ENCODE measurements at places on chromosomes 16 and 17.

DNA sequence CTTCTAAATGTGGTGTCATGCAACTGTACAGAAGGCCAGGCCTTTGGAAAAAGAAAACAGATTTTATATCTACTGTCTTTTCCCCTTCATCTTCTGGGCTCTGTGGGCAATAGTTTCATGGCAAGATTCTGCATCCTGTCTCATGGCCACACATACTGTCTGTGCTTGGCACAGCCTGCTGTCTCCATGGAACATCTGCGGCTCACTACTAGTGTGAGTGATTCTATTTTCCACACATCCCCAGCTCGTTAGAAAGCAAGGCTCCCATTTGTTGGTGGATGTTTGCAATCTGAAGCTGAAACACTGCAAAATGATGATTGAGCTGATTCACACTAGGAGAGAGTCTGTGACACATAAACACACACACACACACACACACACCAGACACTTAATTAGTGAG, 32.4 kb downstream of the CACNG3 start:
- DNase-seq = no peak

GRCh38 chr17:44587339-44587738, 30.1 kb downstream of the FZD2 start:
- peak; percentile 62 for DNase-seq

DNA sequence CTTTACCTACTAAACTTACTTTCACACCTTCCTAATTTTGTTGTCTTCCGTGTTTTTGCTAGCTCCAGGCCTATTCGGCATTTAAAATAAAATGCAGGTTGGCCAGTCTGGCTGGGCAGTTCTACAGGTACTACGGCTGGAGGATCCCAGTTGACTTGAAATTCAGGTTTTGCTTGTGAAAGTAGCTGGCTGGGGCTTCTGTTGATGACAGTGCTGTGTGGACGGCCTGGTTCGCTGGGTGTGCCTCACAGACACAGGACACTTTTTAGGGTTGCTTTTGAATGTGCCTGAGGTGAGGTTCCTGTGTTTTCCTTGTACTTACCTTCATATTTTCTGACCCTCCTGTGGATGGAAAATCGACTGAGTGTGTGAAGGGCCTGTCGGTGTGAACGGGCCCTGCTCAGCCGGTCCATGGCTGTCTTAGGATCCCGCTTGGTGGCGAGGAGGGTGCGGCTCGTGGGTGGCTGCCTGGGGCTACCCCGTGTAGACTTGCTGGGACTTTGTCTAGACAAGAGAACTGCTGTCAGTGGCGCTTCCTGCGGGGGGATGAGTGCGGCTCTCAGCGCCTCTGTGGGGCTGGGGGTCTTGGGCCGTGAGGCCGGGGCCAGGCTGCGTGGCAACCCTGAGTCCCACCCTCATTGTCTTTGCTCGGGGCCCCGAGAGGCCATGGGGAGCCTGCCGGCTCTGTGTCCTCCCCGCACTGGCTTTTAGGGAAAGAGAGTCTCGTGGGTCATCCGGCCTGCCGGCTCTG, 18.7 kb upstream of the ZNF750 start:
- DNase-seq = no peak

- DNase-seq = no peak
Measured at GRCh38 chr16:71826533-71827017, 17.9 kb upstream of the AP1G1 start.

- no peak for DNase-seq
Measured at GRCh38 chr17:72861811-72862210, 230.7 kb downstream of the SLC39A11 start.

- no peak for DNase-seq
Measured at GRCh38 chr16:72723781-72724180, 324.1 kb downstream of the ZFHX3 start.

GRCh38 chr16:49158029-49158642, 123.5 kb downstream of the CBLN1 start:
- DNase-seq = no peak

DNA sequence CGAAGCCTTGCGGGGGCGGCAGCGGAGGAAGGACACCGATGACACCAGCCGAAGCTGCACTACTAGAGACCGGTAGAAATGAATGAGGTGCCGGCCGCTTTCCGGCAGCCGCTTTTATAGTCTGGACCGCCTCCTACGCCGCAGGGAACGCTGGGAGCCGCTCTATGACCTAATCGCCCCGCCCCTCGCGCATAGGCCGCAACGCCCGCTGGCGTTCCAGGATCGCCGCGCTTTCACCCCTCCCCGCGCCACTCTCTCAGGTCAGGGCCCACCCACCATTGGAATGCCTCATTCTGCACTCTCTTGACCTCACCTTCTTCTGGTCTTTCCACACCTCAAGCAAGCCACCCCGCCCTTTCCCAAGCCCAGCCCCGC, at the start of gene DDX5:
Gene DDX5 (minus strand): TSS at position 89 of the 375 bp plus-strand sequence. CDS start 170 bp downstream, outside the sequence.
- DNase-seq = peak; percentile 99

GRCh38 chr16:5025171-5025632, 8.5 kb downstream of the NAGPA start:
- DNase-seq = no peak

GRCh38 chr17:881778-882177, 97.8 kb downstream of the NXN start:
- DNase-seq = no peak

GRCh38 chr17:39069114-39069756, 82.2 kb downstream of the PLXDC1 start:
- DNase-seq = no peak

DNA sequence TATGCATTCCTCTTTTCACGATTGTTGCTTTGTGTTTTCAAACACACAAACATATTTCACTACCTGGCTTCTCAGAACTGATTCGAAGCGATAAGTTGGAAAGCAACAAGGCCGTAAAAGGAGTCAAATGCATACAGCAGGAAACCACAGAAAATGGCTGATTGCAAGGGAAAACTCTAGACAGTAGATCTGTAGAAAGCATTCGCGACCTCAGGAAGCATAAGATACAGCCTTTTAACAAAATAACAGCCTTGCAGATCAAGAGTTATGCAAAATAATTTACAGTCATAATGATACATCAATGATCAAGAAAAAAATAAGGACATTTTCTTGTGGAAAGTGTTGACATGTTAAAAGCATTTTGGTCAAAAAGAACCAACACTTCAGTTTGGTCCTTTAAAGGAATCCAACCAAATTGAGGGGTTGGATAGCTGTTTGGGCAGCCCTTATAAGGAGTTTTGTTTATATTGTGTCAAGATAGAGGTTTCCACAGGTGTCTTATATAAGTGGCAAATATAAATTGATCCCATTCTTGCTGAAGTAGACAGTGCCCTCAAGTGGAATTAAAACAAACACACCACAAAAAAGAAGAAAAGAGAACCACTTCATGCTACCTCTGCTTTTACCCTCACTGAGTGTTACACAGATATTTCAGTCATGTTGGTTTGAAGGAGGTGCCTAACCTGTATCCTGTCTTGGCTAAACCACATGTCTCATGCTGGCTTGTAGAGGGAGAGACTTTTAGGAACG, 5.5 kb downstream of the CYLD start:
- no peak for DNase-seq

GRCh38 chr17:1484060-1484535, 8.4 kb downstream of the MYO1C start:
- DNase-seq = no peak

GRCh38 chr17:67830440-67830839, 5.1 kb downstream of the BPTF start:
- no peak for DNase-seq

- no peak for DNase-seq
Measured at GRCh38 chr16:79090966-79091365, 509.6 kb downstream of the MAF start.

DNA sequence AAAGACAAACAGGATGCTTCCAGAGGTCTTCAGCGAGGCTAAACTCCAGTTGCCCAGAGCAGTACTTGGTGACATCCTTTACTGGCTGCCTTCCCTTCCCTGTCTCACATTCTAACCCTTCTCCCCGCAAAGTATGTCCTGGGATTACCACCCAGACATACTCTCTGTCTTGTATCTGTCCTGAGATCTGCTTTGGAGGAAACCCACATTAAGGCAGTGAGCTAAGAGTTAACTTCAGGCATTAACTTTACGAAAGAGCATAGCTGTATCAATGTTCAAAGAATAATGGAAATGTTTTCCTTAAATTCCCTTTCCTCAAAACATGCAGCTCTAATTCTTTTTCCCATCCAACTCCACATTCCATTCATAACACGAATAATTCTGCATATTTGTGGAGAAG, 385.2 kb downstream of the NPIPA8 start:
- DNase-seq = no peak

DNA sequence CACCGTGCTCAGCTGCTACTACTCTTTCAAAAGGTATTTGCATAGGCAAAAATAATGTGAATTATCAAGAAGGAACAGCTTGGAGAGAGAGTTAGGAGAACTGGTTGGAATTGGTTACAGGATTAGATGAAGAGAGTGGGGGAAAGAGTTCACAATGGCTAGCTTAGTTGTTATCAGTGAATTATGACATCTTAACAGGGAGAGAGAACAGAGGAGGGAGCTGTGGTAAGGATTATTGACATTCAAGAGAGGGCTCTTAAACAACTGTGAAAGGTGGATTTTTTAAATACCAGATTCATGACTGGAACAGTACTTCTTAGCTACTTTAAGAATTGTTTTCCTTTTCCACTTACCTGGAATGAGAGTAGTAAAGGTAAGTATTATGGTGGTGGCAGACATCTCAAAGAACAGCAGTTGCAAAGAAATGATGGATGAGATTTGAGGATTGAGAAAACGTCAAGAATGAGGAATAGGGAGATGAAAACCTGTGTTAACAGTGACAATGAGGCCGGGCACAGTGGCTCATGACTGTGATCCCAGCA, 43.9 kb upstream of the SLC5A11 start:
- DNase-seq = no peak

- no peak for DNase-seq
Measured at GRCh38 chr17:40605306-40605705, 40.0 kb upstream of the CCR7 start.

GRCh38 chr17:81120149-81120484, 45.2 kb upstream of the PVALEF start:
- no peak for DNase-seq

DNA sequence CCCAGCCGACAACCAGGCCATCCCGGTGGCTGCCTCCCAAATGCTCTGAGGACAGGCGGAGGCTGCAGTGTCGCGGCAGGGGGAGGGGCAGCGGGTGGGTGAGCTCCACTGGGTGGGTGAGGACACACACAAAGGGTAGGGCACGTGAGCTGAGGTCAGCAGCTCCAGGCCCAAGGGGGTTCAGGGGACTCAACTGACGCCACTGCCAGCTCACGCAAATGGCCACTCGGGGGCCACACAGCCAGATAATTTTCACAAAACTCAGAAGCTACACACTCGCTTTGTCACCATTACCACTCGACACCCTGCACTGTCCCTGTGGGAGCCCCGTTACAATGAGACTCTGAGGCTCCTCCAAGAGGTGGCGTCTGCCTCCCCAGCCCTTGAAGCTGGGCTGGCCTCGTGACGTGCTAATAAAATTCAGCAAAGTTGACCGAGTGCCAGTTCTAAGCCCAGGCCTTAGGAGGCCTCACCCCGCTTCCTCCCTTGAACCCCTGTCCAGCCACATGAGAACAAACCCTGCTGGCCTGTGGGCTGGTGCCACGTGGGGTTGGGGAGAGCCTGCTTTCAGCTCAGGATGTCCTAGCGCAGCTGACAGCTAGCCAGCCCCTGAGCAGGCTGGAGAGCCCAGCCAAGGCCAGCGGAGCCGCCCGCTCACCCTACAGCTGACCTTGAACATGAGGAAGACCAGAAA, 56.9 kb downstream of the RMI2 start:
- DNase-seq = no peak

DNA sequence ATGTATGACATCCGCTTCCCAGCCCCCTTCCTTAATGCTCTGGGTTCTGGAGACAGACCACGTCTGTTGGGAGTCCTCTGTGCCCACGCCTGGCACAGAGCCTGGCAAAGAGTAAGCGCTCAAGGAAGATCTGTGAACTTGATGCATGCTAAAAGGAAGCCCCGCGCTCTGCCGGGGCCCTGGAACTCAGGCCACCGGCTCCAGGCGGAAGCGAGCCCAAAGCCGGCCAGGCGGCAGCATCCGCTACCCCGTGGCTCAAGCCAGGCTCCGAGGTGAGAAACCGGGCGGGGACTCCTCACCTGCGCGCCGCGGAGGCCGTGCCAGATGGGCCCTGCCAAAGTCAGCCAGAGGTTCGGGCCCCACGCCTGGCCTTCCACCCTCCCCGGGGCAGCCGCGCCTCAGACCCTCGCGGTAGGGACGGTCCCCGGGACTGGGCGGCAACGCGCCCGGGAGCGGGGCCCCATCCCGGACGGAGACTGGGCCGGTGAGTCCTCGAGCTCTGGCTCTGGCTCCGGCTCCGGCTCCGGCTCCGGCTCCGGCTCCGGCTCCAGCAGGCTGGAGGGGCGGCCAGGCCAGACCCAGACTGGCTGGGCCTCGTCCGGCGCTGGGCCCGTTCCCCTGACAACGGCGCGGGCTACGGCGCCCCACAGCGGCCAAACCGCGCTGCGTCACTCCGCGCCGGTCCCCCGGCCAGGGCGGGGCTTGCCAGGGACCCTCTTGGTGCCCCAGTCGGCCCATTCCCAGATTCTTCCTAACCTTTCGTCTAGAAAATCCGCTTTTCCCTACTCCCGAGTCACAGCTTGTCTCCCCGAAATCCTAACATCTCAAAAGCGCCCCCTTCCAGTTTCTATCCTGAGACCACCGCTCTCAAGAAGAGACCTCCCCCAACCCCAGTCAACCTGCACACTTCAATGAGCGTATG, at the start of gene ZDHHC1:
Gene ZDHHC1 (minus strand): TSS at position 606 of the 922 bp plus-strand sequence. CDS start 8,702 bp downstream, outside the sequence.
- peak; percentile 45 for DNase-seq

- peak; percentile 75 for DNase-seq
Measured at GRCh38 chr17:39623356-39623950, 3.3 kb upstream of the PPP1R1B start.

DNA sequence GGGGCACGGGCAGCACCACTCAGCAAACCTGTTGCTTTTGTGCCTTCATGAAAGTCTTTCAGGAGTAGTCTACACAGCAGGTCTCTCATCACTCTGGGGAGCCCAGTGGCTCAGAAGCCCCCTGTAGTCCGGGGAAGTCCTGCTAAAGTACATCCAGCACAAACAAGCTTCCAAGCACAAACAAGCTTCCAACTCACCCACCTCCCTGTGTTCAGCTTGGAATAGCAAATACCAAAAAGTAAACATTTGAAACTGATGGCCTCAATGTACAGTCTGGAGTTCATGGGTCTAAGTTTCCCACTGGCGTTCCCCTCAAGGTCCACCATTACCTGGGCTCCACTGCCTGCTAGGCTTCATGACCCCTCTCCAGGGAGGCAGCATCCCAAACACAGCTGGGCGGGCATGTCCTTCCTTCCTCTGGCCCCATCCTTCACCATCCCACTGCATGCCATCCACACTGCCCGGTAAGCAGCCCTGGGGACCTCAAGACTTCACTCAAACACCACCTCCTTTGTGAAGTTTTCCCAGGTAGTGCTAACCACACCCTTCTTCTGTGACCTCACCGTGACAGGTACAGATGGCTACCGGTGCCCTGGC, 62.8 kb upstream of the SIAH1 start:
- no peak for DNase-seq

DNA sequence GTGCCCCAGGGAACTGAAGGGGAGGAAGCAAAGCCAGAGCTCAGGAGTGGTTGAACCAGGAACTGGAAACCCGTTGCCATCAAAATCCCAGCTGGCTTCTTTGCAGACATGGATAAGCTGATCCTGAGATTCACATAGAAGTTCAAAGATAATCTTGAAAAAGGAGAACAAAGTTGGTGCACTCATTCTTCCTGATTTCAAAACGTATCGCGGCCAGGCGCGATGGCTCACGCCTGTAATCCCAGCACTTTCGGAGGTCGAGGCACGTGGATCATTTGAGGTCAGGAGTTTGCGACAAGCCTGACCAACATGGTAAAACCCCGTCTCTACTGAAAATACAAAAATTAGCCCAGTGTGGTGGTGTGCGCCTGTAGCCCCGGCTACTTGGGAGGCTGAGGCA, 7.1 kb downstream of the RAP1GAP2 start:
- DNase-seq = no peak

Data from T1000 (cell line).